ENCODE measurements at places on chromosomes 7 and 10.

DNA sequence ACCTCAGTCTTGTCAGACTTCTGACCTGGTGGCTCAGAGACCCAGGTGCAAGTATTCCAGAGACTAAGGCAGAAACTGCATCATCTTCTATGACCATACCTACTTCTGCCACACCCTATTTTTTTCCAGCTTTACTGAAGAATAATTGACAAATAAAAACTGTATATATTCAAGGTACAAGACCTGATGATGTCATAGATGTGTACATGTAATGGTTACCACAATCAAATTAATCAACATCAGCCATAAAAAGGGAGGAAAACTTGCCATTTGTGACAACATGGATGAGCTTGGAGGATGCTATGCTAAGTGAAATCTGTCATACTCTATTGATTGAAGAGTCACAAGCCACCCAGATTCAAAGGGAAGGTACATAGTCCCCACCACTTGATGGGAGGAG lies 815.6 kb downstream of the SORCS1 start:
- DNase-seq, result no peak

DNA sequence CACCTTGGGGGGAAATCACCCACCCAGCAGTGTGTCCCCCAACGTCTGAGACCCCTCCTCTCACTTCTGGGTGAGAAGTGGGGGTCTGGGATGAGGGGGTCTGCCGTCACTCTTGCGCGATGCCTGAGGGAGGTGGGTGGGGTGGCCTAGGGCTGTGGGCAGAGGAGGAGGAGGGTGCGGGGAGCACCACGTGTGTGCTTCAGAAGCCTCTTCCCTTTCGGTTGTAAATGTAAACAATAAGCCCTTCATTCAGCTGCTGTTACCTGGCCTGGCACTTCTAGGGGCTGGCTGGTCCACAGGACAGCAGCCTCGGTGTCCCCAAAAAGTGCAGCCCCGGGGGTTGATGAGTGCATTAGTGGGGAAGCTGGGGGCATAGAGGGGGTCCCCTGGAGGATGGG lies 1.3 kb downstream of the CLIP2 start:
- no peak for DNase-seq

GRCh38 chr7:39845006-39845405 lies 105.0 kb upstream of the CDK13 start:
- DNase-seq, result no peak

GRCh38 chr7:45211066-45211465 lies 53.5 kb downstream of the RAMP3 start:
- DNase-seq, result no peak

DNA sequence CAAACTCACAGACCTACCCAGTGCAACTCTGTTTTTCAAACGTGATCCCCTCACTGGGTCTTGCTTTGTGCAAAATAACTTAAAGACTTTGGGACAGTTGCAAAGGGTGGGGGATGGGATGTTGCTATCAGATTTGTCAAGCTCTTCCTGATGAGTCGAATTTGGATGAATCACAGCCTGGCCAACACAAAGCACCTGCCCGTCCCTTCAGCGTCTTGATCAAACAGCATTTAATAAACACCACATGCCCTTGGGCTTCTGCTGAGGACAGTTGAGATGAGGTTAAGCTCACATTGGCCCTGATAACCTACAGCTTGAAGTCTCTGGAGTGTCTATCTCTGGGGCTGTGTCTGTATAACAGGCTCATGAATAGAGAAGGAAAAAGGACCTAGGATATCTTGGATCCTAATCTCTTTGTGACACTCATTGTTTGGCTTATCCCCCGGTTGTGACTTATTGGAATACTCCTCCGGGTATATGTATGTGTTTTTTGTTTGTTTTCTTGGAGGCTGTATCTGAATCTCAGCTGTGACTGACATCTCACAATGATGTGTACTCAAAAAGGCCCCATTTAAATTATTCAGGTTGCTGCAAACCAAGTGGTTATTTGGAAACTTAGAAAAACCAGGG lies 132.6 kb upstream of the NAMPT start:
- DNase-seq, result no peak

GRCh38 chr10:32023264-32023663 lies 33.0 kb downstream of the KIF5B start:
- DNase-seq, result no peak

DNA sequence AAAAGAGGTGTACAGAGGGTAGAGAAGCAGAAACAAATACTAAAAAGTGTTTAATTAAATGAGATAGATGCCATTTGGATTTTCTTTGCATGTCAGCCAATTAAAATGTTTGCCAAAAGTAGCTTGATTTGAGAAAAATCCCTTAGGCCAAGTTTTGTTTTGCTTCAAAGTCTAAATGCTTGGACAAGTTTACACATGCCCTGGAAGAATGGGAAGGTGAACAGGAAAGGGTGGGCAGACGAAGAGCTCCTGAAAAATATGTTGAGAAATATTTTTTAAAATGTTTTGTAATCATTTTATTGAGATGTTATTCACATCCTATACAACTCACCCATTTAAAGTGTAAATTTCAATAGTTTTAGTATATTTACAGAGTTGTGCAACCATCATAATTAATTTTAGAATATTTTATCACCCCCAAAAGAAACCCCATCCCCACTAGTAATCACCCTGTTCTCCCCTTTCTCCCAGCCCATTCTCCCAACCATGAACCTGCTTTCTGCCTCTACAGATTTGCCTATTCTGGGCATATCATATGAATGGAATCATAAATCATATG lies 98.5 kb upstream of the ANK3 start:
- no peak for DNase-seq

- DNase-seq, result peak; percentile 62
Measured at GRCh38 chr10:100346351-100346764, 675 bp upstream of the SCD start.

DNA sequence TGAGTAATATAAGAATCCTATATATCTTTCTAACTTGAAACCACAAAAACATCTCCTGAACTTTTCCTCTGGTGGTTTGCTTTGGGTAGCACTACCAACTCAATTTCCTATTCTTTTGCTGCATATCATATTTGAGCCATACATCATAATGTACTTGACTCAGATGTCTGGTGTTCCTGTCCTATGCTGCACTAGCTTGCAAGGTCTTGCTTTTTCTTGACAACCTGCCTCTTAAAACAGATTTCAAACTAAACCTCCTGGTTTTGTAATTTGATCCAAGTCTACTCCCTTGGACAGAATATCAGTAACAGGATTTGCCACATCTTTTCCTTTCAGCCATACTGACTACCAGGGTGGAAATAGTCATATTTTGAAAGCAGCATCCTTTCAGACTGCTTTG lies 520.3 kb upstream of the LRRTM3 start:
- no peak for DNase-seq

- DNase-seq, result no peak
Measured at GRCh38 chr7:3092468-3092867, 48.8 kb upstream of the CARD11 start.

DNA sequence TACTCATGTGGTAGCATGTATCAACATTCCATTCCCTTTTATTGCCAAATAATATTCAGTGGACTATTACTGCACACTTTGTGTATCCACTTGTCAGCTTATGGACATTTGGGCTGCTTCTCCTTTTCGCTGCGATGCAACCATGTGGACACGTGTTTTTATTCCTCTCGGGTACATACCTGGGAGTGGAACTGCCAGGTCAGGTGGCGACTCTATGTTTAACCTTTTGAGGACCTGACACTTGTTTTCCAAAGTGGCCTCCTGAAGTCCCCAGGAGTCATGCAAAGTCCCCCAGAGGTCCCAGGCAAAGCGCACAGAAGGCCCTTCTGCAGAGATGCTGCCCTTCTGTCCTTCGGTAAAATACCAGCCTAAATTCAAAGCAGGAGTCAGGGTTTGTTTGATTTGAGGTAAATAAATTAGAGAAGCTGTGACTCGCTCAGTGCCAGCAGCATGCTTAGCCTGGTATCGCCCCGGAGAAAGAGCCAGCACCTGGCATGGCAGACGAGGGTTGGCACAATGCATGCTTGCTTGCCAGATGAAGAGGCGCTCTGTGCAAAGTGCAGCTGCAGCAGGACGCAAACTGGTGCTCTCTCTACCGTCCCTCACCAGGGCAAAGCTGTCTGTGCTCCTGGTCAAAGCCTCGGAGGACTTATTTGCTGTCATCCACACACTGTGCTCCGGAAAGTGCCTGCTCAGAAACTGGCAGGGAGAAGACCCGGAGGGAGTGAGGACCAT lies 37.8 kb downstream of the HIPK2 start:
- DNase-seq, result peak; percentile 65

DNA sequence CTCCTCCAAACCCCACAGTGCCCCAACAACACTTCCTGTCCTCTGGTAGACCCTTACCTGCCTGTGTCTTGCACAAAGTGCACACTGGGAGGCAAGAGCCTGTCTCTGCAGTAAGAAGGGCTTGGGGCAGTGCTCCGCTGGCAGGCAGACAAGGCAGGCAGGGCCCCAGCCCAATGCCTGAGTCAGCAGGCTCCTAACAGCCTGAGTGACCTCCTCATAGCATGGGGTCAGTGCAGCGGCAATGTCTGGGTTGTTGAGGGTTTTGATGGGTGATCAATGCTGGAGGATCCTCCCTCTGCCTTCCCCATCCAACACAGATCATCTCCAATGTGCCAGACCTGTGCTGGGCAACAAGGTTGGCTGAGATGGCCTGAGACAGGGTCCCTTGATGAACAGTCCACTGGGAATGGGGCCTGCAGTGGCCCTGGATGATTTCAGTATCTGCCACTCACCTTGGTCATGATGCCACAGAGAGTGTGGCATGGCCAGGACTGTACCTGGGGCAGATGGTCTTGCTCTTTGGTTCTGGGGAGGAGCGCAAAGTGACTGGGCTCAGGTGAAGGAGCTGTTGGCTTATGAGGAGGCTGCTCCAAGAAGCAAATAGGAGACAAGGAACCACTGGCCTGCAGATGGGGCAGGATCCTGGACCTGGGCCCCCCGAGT lies 55.6 kb upstream of the CAMK2B start:
- DNase-seq, result no peak

GRCh38 chr10:28300027-28300426 lies 2.8 kb downstream of the MPP7 start:
- DNase-seq, result no peak

GRCh38 chr7:124323597-124323996 lies 290.7 kb upstream of the TMEM229A start:
- no peak for DNase-seq

DNA sequence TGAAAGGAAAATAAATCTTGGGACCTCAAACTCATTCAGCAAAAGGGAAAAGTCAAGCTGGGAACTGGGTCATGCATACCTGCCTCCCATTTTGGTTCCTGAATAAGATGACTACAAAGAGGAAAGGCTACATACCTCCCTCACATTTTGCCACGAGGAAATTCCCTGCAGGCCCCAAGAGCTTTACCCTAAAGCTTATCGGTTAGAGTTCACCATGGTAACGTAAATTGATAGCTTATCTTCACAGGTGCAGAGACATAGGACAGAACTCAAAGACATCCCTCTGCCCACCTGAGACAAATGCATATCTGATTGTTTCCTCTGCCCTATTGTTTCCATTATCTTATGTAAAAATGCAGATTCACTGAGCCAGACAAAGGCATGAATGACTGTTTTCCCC lies 31.5 kb upstream of the GRB10 start:
- DNase-seq, result no peak

- DNase-seq, result no peak
Measured at GRCh38 chr7:5374464-5374863, 49.2 kb downstream of the TNRC18 start.

- DNase-seq, result peak; percentile 59
Measured at GRCh38 chr10:103197174-103197573, 4.1 kb upstream of the NT5C2 start.

- DNase-seq, result no peak
Measured at GRCh38 chr7:37643876-37644275, 39.7 kb upstream of the GPR141 start.

GRCh38 chr10:61298194-61298593 lies 155.0 kb downstream of the TMEM26 start:
- DNase-seq, result no peak
